Fibroblast of gingiva (primary cell): ENCODE measurements at places on chromosomes 4 and X.

DNA sequence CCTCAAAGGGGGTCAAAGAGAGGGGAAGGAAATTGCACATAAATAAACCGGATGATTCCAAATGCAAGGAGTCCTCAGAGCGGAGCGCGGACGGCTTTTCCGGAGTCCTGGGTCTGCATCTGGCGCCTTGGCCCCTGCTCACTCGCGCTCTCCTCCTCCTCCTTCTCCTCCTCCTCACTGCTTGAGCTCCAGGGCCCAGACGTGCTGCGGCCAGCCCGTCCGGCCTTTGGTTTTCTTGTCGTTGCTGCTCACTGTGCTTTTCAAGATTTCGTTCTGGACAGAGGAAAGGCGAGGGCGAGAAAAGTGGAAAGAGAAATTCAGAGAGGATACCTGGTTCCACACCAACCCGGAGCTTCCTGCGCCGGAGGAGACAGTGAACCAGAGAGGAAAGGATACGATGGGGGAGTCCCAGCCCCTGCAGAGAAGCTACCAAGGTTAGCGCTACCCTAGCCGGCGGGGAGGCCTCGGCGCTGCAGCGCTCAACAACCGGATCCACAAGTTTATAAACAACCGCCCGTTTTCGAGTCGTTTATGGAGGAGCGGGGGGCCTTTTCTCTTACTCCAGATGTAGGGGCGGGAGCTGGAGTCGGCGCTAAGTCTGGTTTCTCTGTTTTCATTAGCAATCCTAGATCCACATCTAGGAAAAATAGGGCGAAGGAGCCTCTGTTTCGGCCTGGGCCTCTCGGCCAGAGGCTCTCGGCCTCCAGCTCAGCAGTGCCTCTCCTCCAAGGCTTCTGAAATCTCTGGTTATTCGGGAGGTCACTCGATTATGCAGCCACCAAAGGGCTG, 2.7 kb downstream of the HAND2 start:
- DNase-seq, result no peak

GRCh38 chrX:129108936-129109335, 414.4 kb downstream of the SMARCA1 start:
- DNase-seq, result no peak

DNA sequence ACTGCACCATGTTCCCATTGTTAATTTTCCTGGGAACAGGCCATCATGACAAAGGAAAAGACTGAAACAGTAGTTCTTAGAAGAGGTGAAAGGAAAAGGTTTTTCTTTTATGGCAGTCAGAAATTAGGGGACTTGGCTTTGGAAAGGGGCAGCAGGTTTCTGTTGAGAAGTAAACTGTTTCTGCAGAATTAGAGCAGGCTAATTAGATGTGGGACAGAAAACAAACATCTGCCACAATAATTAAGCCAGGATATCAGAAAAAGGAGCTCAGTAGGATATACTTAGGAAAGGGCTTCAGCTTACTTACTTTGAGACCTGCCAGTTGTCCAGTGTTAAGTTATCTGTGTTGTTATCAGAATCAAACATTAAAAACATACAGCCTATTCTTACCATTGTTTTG, 36.7 kb upstream of the STPG2 start:
- no peak for DNase-seq

DNA sequence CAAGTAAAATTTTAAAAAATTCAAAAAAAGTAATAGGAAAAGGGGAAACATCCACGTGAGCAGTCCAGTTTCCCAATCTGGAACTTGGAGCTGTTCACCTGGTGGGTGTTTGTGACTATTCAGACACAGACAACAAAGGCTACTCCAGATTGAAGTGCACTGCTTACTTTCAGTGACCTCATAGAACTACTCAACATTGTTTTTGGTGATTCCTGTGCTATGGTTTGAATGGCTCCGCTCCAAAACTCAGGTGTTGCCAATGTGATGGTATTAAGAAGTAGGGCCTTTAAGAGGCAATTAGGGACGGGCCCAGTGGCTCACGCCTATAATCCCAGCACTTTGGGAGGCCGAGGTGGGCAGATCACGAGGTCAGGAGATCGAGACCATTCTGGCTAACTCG, 22.1 kb downstream of the SH3RF1 start:
- DNase-seq, result no peak

DNA sequence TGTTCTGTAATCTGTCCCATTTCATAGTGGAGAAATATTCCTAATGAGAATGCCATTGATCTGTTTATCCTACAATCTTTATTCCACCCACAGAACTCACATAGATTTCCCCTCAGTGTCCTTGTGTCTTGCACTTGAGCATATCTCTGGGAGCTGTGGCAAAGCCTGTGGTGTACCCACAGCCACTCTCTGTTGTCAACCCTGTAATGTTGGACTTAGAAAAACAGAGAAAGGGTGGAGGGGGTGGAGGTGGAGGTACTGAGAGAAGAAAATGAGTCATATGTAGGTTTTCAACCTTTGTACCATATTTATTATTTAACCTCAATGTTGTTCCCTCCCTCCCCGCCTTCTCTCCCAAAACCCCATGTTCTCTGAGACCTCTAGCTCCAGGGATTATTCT, 46.9 kb upstream of the TLL1 start:
- DNase-seq, result no peak

DNA sequence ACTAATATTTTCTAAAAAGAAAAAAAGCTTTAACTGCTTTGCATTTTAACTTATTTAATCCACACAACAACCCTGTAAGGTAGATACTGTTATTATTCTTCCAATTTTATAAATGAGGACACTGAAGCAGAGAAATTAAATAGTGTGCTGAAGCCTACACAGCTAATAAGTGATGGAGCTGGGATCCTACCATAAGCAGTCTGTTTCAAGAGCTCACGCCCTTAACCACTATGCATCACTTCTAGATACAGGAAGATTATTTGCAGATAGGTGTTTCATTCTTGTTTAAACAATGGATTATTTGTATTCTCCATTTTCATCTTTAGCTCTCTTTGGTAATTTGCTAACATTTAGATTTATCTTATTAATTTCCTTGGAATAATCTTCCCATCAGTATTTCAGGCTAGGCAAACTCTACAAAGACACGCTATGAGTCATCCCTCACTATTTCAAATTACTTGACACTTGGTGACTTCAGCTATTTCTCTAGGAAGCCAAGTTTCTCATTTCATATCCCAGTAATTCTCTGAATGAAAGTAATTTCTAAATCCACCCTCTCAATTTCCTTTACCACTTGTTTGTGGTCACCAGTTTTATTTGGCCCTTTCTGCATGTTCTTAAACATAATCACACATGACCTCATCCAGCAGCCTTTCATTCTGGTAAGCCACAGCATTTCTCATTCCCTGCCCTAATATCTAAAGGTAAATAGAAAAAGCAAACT, 67.3 kb downstream of the ASB9 start:
- no peak for DNase-seq

DNA sequence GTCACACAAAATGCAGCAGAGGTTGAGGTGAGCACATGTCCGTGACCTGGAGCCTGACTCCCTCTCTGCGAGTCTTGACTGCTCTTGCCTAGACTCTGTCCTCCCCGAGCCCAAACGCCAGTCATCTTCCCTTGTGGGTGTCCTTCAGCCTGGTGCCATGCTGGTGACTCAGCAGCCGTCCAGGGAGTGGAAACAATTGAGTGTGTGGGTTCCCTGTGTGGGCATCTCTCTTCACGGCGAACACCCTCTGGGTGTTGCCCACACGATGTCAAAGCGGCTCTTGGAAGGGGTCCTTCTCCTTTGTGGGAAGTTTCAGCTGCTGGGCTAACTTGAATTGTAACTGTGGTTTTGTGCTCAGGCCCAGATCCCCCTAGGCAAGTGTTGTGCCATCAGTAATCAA, 17.5 kb upstream of the MSANTD1 start:
- peak; percentile 58 for DNase-seq

DNA sequence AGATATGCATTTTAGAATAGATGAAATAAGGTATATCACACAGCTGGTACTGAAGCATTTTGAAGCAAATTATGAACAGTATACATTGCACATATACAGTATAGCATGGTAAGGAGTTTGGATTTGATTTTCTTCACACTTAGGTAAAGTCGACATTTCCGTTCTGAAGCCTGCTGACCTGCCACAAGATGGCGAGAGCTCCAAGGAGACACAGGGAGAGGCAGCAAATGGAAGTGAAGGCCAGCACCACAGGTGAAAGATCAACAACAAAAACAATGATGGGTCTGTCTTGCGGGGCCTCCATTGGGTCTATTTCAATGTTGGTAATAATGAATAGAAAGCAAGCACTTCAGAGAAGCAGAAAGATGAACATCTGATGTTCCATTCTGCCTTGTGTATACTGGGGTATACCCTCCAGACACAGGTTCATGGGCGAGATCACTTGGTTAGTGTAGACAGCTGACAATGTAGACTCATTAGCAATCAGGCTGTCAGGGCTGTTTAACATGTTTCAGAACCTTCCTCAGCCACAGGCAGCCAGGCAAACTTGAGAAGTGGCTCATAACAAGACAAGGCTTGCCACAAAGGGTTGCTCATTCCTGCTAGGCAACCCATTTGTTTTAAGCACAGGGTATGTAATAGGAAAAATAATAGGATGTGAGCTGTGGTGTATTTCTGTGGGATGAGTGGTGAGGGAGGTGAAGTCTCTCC, 21.4 kb upstream of the NOX1 start:
- DNase-seq, result peak; percentile 25

- DNase-seq, result no peak
Measured at GRCh38 chrX:132748909-132749308, 209.5 kb downstream of the HS6ST2 start.

DNA sequence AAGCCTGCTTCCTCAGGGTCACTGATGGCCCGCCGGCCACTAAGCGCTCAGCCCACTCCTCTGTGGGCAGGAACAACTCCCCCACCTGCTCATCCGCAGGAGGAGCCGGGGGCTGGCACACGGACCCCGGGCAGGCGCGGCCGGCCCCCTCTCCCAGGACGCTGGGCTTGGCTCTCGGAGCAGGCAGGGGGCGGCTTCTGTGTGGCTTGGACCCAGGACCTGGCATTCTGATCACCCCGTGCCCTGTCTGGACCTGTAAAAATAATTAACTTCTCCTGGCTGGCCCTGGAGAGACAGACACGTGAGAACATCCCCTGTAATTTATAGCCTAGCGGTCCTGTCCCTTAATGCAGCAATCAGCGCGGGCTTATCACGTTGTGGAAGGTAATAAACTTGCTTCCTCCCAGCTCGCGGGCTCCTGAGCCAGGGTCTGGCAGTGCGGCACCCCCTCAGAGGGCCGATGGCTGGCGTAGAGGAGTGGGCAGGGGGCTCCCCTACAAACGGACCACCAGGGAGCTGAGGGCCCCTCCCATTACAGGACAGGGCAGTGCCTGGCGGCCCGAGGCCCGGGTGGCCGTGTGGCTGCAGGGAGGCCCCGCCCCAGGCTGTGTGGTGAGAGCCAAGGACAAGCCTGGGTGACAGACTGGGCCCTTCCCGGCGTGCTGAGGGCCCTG, 84.5 kb upstream of the NKX1-1 start:
- no peak for DNase-seq

DNA sequence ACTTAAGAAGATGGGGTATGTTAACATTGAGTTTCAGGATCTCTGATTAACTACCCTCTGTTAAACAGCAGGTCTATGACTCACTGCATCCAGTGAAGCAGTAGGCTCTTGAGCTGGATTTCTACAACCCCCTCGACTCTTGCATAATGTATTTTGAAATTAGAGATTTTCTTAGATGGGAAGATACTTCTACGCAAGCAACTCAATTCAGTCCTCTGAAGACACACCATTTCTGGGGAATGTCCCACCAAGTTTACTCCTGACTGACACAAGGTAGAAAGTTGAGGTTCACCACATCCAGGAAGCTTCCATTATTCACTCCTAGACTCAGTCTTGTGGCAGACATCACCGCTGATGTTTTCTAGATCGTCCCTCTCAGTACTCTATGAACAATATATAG, 12.9 kb downstream of the PALLD start:
- peak; percentile 66 for DNase-seq

- DNase-seq, result no peak
Measured at GRCh38 chrX:65990702-65991101, 49.2 kb downstream of the VSIG4 start.

GRCh38 chr4:65667506-65668041, 2.7 kb downstream of the EPHA5 start:
- DNase-seq, result no peak

DNA sequence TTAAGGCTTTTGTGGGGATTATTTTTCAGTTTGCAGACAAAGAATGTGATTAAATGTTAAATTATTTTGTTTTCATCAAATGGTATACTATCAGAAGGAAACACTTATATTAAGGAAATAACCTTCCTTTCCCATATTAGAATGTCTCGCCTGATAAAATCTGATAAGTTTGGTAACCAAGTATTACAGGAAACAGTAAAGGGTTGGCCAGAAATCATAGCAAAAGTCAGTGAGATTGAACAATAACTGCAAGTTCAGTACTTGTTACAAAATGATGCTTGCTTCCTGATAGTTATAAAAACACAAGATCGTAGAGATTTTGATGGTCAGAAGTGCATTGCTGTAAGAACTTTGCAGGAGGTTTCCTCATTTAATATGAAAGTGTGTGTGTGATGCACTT, 40.5 kb downstream of the FABP2 start:
- no peak for DNase-seq

DNA sequence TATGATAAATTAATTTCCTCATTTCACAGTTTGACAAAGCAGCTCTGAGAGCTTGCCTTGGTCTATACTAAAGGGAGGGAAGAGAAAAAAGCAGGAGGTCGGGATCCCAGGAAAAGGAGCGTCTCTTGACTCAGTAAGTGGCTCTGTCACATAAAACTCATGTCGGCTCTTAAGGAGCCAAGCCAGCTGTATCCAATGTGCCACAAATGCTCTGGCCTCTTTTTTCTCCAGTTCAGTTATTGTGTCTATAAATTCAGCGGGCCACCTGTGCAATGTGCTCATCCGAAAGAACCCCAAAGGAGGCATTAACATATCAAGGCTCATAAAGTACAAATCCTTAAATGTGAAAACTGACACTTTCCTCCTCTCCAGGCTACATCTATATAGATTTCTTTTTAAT, 337.7 kb upstream of the FAM241A start:
- DNase-seq, result no peak

DNA sequence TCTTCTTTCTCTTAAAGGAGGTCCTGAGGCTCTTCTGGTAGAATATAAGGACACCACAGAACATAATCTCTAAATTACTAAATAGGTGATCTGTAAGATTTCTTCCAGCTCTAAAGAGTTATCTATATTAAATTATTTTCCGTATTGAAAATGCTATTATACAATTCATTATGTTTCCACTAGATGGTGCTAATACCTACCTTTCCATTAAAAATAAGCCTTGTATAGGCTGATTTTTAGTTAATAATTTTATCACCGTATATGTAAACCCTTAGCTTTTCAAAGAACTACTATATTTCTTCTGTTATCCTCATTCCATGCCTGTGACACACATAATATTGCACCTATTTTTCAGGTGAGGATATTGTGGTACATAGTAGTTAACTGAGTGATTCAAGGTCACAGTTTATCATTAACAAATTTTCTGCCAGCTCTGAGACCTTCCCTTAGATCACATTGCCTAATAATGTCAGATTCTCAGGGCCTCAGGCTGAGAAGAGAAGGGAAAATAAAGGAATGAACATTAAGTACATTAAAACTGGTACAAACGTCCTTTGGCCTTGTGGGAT, 138.8 kb downstream of the TEX11 start:
- no peak for DNase-seq

DNA sequence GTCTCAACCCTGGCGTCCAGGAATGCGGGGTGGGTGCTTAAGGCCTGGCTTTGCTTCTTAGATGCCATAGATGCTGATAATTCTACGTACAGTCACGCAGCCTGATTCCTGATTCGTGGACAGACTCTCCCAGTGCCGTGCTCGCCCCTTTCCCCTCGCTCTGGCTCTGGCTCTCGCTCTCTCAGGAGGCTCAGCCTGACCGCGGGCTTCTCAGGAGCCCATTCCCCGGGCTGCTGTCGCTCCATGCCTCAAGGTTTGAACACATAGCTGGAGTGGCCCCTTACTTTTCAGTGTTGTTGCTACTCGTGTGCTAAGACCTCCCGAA, 59.2 kb upstream of the ZC4H2 start:
- peak; percentile 17 for DNase-seq

GRCh38 chr4:81580346-81580993, 108.8 kb upstream of the RASGEF1B start:
- DNase-seq, result no peak
